RPMI8226 (cell line): ENCODE measurements at places on chromosomes 3 and 15.

GRCh38 chr3:51350751-51351150 lies 34.3 kb upstream of the MANF start:
- no peak for DNase-seq

DNA sequence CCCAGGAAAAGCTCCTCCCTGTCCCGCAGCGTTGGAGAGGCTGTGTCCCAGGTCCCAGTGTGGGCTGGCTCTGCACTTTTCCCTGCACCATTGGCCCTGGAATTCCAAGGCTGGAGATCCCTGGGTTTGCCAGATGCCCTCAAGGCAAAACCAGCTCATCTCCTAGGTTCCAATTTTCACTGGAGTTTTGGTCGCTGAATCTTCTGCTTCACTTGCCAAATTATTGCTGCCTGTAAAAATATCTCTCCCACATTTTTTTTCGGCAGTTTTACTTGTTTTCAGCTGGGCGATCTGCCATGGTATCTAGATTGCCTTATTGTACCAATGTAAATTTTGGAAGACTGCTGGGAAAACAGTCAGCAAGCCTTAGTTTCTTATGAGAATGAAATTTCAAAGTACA lies 150.9 kb upstream of the ATP10A start:
- no peak for DNase-seq

DNA sequence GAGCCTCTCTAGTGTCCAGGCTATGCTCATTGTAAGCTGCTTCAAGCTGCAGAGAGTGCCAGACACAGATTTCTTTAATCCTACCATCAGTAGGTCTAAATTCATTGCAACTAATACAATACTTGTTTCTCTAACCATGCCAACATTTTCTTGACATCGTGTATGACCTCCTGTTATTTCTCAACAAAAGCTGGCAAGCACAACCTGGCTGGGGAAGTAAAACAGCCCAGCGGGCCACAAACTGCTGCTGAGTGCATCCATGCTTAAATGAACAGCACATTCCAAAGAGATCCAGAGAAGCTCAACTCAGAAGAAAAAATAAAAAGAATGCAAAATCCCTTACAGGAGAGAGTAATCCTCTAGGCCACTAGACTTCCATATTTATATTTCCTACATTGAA lies 36.5 kb downstream of the GMNC start:
- DNase-seq, result no peak

GRCh38 chr3:46593274-46593862 lies 19.0 kb upstream of the FAM240A start:
- DNase-seq, result peak; percentile 13

DNA sequence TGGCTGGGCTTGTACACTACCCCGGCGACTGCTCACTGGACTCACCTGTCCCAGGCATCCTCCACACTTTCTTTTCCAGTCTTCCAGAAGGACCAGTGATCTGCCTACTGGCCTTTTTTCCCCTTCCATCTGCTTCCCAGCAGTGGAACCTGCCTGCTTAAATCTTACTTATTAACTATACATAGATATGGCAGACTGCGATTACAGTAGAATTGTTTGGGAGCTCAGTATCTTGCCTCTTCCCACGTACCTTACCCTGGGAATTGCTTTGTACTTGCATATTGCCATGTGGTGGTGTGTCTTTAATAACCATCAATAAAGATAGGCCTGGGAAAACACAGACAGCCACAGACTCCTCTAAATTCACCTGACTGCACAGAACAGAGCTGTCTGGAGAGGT lies 11.8 kb upstream of the HES1 start:
- DNase-seq, result no peak

GRCh38 chr3:111943533-111943932 lies 35.3 kb upstream of the ABHD10 start:
- DNase-seq, result no peak

DNA sequence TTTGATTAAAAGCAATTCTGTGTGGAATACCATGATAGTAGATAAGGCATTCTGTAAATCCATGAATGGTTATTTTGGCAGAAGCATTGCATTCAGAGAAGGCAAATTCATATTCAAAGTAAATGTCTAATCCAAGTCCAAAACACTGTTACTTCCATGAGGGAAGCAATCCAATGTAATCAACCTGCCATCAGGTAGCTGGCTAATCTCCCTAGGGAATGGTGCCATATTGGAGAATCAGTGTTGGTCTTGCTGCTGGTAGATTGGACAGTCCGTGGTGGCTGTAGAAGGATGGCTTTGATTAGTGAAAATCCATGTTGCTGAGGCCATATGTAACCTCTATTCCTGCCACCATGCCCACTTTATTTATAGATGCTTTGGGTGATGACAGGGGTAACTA lies 72.1 kb upstream of the TNIK start:
- DNase-seq, result no peak

- DNase-seq, result no peak
These were observed 38.4 kb upstream of the MBNL1 start for GRCh38 chr3:152230370-152230769.

GRCh38 chr3:15097891-15098290 lies 1.1 kb downstream of the RBSN start:
- DNase-seq, result no peak

GRCh38 chr3:136135039-136135802 lies 60.9 kb downstream of the MSL2 start:
- DNase-seq, result no peak

- DNase-seq, result no peak
These were observed 3.2 kb upstream of the BLOC1S6 start for GRCh38 chr15:45583731-45584639.

GRCh38 chr15:82168757-82169156 lies 93.8 kb downstream of the EFL1 start:
- DNase-seq, result no peak

DNA sequence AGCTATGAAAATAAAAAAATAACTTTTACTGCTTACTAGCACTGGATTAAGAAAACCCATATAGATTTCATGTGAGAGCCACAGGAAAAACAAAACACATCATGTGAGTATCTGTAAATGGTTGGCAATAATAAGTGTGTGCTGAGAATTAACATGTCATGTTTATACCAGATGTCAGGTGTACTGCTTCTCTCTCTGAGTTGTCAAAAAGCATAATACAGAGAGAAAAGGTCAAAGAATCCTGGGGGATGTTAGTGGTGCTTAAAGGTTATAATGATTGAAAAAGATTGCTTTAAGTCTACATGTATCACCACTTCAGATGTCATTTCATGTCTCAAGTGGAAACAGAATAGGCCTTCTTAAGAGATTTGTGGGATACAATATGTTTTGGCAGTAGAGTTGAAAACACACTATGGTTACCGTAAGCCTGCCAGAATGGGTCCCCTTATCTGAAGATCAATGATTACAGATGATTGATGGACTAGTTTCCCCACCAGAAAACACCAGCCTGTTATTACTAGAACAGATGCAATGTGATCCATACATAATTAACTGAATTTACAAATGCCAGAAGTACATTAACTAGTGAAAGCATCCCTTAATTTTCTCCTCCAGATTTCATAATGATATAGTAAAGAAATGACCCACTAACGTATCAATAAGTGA lies 204.1 kb downstream of the CNTN3 start:
- no peak for DNase-seq

DNA sequence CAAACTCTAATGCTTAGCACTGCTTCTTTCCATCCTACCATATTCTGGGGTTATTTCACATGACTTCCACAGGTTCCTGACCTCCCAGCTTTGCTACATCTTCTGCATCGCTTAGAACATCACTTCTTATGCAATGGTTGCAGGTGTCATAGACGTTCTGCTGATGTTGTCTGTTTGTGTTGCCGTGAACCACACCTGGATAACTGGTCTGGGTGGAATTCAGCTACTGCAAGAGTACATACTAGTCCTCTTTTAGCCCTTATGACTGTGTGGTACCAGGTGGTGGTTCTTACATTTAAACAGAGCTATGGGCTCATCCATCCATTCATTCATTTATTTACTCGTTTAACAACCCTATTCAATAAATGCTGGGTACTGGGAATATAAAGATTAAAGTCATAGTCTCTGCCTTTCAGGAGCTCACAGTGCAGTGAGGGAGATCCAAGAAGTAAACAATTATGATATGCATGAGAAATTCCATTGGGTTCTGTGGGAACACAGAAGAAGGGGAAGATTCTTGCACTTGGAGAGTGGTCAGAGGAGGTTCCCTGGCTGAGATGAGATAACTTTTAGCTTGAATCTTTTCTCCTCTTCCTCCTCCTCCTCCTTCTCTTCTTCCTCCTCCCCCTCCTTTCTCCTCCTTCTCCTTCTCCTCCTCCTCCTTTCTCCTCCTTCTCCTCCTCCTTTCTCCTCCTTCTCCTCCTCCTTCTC lies 30.8 kb downstream of the TMEM45A start:
- no peak for DNase-seq

DNA sequence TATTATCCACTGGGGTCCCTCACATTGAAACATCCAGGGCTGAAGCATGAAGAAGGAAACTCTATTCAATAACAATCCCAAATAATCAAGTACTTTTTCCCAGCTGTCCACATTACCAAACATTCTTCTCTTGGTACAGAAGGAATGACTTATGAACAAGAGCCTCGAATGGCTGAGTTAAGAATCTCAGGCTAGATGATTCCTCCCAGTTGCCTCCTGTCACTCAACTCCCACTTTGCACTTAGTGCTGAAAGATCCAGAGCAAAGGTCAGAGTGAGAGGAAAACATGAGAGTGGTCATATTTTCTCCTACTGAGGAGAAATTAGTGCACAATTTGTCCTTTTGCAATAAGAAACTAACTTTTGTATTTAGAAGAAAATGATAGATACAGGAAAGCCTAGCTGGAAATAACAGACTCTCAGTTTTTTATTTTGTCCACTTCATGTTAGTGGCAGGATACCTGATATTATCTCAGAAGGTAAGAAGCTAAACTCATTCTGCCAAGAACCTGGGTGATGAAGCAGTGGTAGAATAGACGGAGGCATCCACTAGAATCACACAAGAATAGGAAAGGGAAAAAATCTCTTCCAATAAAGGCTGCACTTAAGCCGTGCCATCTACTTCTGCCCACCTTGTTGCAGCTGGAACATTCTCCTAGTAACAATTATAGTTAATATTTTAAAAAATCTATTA lies 46.2 kb downstream of the GADL1 start:
- DNase-seq, result no peak

DNA sequence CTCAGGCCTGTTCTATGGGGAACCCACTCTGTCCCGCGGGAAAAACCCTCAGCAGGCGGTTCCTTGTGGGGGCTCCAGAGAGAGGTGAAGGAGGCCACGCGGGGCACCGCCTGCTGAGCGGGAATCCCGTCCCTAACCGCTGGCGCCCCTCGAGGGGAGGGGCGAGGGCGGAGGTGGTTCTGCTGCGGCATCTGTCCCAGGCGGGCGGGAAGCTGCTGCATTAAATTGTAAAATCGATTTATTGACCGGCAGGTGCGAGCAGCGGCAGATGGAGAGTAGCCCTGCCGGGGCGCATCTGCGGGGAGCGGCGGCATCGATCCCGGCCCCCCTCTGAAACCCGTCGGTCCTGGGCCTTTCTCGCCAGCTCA lies 3.7 kb upstream of the DLL4 start:
- no peak for DNase-seq

DNA sequence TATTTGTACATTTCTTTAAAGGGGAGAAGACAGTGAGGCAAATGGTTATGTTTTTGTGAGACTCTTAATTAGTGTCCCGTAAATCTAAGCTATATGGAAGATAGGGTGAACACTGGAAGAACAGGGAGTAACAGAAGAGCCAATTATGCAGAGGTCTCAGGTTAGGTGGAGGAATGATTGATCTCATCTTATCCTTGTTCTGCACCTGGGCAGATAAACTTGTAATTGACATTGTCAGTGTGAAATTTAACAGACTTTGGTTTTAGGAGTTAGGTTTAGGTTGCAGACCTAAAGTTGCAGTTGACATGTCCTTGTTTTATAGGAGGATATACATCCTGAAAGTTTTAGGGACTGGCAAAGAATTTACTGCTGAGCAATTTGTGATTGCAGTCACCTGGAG lies 3.1 kb upstream of the TWF2 start:
- DNase-seq, result no peak

GRCh38 chr3:160747422-160747821 lies 8.6 kb upstream of the PPM1L start:
- DNase-seq, result no peak

DNA sequence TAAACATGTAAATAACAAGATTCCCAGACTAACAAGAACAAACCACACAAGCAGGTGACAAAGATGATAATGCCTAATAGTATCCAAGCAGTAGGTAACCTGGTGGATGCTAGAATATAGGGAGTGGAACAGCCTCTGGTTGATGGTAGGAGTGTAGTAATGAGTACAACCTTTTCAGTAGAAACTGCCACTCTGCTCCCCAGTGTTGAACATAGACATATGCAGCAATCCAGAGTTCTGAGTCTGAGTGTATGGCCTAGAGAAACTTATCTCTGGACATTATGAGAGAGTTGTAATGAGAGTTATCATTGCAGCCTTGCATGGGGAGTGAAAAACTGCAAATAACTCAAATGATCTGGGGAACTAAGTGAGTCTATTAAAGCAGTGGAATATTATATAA lies 76.1 kb upstream of the ACAD9 start:
- DNase-seq, result no peak

- DNase-seq, result peak; percentile 84
These were observed 451 bp downstream of the CHCHD4 start for GRCh38 chr3:14124223-14124614.

DNA sequence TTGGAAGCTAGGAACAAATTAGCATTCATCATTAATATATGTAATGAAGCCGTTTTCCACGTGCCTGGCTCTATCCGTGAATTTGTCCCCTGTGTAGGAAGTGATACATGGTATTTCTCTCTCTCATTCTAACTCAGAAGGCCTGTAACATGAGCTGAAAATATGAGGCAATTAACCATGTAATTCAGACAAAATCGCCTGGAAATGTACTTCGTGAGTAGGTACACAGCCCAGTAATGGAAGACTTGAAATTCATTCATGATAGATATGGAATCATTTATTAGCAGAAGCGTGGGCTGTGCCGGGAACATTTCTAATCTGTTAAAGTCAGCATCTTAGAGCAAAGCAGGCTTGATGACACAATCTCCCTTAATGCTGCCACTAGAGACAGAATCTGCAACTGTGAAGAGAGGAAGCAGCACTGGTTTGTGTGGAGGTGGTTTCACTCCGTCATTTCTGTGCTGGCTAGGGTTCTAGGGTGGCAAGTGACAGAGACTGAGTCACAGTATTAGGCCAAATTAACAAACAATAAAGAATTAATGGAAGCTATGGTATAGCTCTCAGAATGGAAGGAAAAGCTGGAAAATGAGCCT lies 225.0 kb upstream of the PROK2 start:
- no peak for DNase-seq

DNA sequence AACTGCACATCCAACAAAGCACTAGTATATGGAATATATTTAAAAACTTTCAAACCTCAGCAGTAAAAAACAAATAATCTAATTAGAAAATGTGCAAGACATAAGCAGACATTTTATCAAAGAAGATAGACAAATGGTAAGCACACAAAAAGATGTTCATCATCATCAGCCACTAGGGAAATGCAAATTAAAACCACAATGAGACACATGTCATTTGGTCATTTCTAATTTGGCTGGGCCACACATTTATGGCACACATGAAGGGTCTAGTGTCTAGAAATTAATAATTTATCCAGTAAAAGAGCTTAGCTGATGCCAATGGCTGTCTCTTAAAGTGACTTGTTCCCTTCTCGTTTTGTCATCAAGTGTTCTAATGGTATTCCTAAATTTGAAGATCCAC lies 45.8 kb downstream of the ARHGAP31 start:
- no peak for DNase-seq
